Germinal center (tissue), 1 donor: ENCODE measurements at places on chromosomes 7 and 10.

DNA sequence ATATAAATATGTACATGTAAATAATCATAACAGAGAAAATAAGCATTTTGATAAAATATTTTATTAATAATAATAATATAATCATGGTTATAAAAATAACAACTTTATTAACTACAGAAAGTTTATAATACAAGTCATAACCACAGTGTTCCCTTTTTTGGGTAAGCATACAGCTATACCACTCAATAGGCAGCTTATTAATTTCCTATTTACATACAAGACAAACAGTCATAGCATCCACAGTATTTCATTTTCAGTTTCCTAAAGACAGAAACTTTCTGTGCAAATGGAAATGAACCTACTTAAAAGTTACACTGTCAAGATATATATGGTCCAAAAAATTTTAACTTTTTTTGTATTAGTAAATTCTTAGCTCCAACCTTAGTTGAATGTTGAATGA lies 70.9 kb downstream of the HGF start:
- DNase-seq, result no peak

DNA sequence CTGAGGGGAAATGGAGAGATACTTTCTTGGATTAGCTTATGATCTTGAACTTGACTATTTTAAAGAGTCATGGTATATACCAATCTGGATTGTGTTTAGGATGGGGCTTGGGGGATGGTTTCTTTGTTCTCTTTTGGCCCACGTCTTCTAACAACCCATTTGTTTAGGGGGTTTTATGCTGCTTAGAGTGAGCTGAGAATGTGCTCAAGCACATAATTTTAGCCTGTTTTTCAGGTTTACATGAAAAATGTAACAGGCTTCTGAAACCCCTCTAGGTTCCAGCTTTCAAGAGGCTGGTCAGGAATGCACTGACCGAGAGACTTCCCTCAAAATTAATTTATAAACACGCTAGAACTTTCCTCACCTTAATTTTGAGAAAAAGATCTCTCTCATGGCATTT lies 94.3 kb downstream of the AUTS2 start:
- DNase-seq, result peak; percentile 10

GRCh38 chr7:8442051-8442813 lies 8.8 kb downstream of the NXPH1 start:
- no peak for DNase-seq

DNA sequence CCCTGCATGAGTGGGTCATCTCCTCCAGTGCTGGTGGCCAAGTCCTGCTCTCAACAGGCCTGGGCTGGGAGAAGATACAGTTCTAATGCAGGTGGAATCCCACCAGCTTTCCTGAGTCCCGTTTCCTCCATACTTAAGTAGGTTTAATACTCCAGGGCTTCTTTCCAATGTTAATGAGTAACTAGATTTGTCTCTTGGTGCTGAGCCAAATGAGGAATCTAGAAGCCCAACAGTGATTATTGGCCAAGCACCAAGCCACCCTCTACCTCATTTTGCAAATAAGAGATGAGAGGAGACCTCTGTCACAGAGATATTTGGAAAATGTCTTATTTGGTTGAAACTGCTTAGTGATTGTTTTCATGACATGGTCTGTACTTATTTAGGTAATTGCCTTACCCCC lies 37.1 kb downstream of the STARD3NL start:
- no peak for DNase-seq

GRCh38 chr10:22713853-22714478 lies 412 bp downstream of the PIP4K2A start:
- DNase-seq, result peak; percentile 51

DNA sequence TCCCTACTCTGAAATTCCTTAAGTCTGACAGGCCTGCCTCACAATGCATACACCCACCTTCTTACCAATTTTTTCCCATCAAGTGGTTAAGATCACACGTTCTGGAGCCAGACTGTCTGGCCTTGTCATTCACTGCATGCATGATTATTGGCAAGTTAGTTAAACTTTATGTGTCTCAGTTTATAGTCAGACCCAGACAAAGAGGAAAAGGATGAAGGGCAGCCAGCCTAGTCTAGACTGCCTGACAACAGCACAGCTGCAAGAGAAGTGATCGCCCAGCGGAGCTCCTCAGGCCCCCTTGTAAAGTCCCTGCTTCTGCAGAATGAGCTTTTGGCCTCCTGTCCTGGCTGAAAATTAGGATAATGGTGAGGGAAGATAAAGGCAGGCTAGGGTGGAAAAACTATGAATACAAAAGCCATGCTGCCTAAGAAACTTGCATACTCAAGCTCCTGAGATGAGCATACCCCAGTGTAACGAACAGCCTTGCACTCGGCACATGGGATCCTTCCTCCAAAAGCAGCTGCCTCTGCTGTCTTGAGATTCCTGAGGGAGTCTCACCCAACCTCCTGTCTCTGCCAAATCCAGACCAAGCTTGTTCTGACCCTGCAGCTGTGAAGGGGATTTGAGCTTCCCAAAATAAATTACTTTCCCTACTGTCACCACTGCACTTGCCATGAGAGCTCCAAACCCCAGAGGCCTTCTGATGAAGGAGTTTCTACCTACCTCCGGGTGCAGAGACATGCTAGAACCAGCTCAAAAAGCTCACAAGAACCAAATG lies 26.7 kb upstream of the MRLN start:
- DNase-seq, result no peak

DNA sequence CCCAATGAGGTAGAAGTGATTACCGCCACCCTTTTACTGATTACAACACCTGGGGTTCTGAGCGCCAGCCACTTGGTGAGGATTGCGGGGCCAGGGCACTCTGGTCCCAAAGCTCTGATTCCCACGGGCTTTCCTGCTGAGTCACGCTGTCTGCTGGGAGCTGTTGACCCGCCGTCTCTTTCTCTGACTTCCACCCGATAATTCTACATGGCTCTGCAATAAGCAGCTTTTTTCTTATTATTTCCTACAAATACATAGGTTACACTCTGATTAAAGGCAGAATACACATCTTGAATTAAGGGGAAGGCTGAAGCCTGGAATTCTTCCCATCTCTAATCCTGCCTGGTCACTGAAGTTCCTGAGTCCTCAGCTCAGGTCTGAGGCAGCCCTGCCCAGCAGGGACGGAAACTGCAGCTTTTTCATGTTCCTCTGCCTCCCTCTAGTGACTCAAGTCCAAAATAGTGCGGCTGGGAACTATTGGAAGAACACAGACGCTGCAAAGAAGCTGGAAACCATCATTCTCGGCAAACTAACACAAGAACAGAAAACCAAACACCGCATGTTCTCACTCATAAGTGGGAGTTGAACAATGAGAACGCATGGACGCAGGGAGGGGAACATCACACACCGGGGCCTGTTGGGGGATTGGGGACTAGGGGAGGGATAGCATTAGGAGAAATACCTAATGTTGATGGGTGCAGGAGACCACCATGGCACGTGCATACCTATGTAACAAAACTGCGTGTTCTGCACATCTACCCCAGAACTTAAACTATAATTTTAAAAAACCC lies 178.3 kb downstream of the PRKCQ start:
- DNase-seq, result peak; percentile 81

- DNase-seq, result no peak
These were observed 79.7 kb downstream of the TBXAS1 start for GRCh38 chr7:139908792-139909191.

DNA sequence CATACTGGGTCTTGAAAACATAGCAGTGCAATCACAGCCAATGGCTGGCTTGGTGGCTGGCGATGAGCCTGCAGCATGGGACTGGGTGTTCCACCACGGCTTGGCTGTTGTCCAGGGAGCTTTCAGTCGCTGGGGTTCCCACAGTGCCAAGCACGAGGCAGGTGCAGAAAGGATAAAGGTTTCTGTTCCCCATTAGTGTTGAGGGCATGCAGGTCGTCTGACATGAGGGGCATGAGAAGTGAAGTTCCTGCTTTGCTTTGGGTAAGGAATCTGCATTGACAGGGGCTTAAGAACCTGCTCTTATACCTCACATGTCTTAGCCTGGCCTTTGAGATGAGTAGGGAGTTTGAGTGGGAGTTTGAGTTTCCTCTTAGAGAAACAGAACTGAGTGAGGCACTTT lies 9.0 kb upstream of the CFTR start:
- no peak for DNase-seq

GRCh38 chr10:71582019-71582418 lies 137.6 kb downstream of the C10orf105 start:
- DNase-seq, result no peak

DNA sequence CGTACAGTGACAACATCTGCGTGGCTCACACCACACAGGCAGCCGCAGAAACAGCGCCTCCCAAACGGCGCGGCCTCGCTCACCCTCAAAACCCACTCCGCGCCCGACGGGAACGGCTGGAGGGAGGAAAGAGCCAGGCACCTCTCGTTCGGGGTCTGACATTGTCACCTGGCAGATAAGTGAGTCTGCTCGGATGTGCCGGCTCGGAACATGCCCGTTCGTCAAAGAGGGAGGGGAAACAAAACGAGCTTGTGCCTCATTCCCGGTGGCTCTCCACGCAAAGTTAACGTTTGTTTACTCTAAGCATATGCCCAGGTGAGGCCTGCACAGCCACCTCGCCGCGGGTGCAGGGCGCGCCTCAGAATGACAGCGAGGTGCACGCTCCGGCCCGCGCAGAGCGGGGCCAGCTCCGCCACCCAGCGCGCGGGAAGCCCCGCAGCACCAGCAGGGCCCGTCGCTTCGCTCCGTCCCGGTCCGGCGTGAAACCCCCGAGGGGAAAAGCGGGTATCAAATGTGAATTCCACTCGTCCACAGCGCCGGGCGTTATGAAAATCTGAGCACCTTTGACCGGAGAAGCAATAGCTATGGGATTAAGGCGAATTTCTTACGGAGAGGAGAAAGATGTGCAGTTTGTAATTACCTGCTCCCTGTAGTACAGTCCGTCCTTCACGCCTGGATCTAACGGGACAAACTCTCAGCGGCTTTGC lies 13.1 kb downstream of the CNPY1 start:
- DNase-seq, result no peak

- no peak for DNase-seq
These were observed 4.4 kb downstream of the NACAD start for GRCh38 chr7:45084336-45084735.

GRCh38 chr10:57657164-57657765 lies 610.4 kb downstream of the IPMK start:
- peak; percentile 7 for DNase-seq

GRCh38 chr7:31134246-31135188 lies 82.4 kb downstream of the ADCYAP1R1 start:
- DNase-seq, result peak; percentile 65

- peak; percentile 60 for DNase-seq
These were observed 237.2 kb upstream of the KAT6B start for GRCh38 chr10:74589226-74589673.

GRCh38 chr10:77075926-77076325 lies 561.7 kb downstream of the KCNMA1 start:
- no peak for DNase-seq

DNA sequence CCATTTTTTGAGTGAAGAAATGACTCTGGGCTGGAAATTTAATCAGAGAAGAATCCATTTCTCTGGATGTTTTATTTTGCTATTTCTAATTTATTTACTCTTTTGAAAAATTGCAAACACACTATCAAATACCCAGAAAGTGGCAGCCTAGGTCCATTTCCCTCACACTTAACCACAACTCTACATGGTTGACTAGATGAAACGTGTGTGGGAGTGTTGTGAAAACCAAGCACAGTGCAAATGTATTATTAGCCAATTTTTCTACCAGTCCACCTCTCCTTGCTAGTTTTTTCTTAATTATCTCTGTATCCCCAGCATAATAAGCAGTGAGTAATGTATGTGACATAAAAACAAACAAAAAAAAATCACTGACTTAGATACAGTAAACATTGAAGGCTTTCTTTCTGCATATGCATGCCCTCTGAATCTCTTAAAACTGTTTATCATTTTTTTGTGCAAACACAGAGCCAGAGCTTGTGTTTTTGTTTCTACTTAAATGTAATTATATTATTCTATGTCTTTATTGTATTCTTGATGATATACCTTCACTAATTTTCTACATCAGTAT lies 30.9 kb downstream of the SCIN start:
- no peak for DNase-seq

DNA sequence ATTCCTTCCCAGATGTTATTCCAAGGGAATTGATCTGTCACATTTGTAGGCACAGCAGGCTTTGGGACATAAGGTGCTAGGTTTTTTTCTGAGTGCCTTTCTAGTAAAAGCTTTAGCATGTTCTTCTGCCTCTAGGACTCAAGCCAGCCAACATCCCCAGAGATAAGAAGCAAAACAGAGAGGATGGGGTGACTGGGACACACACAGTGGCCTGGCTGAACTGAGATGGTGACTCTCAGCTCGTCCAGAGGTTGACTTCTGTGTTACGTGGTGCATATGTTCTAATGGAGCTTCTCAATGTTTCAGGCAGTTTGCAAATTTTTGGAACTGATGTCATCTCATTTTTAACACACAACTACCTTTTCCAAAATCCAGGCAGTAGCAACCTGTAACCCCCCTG lies 188.1 kb upstream of the CELF2 start:
- DNase-seq, result no peak

DNA sequence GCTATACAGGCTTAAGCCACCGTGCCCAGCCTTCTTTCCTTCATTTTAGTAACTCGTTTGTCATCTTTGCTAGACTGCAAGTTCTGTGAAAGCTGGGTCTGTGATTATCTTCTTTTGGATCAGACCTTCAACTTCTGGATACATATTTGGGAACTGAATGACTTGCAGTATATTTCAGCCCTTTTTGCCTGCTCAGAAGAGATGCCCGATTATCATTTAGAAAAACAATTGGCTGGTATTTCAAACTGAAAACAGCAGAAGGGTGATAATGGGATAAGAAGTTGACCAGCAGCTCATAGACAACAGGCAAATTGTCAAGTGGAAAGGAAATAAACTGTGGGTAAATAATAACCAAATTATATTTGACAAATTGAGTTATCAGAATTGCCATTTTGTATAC lies 14.6 kb downstream of the RSBN1L start:
- DNase-seq, result no peak

- no peak for DNase-seq
These were observed 37.9 kb downstream of the SYPL1 start for GRCh38 chr7:106074257-106074656.

DNA sequence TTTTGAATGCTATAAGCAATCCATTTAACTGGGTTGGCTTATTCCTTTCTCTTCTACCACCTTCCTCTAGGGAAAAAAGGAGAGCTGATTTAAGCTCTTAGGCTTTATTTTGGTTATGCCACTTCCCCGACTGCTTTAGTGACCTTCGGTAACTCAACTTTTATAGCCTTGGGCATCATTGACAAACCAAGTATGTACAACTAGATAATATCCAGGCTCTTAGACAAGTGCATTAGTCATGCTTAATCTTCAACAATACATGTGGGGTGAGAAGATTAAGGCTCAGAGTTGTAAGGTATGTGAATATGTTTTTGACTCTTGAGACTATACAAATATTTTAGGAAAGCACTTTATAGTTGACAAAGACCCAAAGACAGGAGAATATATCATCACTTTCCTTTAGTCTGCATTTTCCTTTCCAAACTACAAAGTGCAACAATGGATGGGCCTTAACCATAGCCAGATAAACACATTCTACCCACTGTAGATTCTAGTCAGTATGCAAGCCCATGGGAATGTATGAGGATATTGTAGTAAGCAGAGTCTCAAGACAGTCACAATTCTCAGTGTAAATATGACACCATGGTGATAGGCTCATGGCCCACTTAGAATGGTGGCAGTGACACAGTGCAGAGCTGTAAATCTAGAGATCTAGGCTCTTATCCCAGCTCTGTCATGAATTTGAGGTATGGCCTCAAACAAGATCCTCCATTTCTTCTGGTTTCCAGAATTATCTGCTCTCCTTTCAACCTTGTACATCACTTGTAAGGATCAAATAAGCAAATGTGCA lies 1117.3 kb downstream of the SORCS3 start:
- DNase-seq, result no peak
